ENCODE measurements at places on chromosomes 3 and 15. TPM values are rescaled to one million over a fixed set of nuclear protein-coding genes. Genes with fewer than 3 reads are reported as not detected.

The TRH gene
- 0.51 TPM for polyA plus RNA-seq

The SYNPR gene
- 0.13 TPM for polyA plus RNA-seq

The TRIP4 gene
- polyA plus RNA-seq, result 36.1 TPM

- no peak for DNase-seq
Measured at GRCh38 chr15:42721016-42721415, 15.9 kb downstream of the CDAN1 start.

DNA sequence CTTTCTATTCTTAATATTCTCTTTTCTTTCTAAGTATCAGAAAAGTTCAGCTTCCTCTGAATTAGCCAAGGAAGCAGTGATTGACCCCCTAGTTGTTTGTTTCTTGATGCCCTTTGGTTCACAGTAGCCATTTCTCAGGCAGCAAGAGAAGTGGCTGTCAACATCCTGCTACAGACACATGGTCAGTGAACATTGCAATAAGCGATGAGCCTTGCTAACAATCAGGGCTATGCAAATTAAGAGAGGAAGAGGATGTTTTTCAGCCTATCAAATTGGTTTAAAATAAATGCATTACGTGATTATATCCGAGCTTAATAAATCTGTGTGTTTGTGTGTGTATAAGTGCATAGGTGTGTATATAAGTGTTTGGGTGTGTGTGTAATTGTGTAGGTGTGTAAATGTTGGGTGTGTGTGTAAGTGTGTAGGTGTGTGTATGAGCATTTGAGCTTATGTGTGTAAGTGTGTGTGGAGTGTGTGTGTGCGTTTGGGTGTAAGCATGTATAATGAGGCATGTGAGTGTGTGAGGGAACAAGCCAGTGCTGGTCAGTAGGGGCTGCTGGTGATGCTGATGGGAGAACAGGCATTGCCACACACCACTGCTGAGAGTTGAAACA, 78.1 kb upstream of the XCR1 start:
- no peak for DNase-seq

DNA sequence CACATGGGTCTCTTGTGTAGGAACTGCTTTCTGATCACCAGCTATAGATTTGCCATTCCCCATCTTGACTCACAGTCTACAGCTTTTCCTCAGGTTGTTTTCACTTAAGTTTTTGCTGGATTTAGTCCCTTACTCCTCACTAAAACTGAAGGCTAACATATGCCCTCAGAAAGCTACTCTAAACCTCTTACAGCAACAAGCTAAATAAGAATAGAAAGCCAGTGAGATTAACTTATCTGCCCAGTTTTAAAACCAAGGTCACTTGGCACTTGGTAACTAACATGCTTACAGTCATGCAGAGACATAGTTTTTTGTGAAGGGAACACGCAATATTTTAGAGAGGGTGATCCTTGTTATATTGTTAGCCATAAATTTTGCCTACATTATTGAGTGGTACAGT, at the start of gene GUCA1C:
Gene GUCA1C, minus strand, starts transcription at position 180 of the 400 bp plus-strand sequence. Its CDS starts 117 bp downstream, at position 63.
- DNase-seq, result no peak

DNA sequence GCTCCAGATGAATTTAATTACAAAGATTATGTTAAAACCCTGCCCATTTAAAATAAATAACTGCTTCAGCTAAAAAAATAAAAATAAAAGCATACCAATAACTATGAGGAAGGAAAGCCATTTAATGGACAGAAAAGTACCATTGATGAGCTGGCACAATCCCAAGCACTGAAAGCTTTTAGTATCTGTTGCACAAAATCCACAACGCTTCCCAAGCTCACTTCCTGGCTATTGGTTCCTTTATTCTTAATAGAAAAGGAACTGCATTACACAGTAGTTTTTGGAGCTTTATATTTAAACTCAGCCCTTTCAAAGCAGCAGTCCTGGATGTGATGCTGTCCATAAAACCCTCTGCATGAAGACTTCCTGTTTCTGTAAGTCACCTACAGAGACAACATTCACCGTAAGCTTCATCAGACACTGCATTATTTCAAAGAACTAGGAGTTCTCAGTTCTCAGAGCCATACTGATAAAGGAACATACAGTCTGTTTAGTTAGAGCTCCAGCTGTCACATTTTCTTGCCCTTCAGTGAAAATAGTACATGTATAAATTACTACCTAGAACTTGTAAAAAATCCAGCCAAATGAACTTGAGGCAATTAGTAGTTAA, 81.5 kb downstream of the CSNK1G1 start:
- no peak for DNase-seq

DNA sequence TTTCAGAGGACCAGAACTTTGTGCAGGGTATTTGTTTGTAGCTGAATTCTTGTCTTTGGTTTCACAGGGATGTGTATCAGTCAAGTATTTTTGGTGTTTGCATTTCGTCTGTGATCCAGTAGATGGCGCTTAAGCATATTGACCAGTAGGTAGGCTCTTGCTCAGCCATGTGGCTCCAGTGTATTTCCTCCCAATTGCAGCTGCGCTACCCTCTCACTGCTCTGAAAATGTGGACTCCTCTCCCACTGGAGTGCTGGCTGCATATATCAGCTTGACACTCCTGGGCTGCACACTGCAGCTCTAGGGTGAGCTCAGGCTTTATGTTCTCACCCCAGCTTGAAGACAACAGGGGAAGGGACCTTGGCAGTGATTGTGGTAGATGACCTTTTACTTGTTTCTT, 1264.3 kb upstream of the ALCAM start:
- DNase-seq, result peak; percentile 35

DNA sequence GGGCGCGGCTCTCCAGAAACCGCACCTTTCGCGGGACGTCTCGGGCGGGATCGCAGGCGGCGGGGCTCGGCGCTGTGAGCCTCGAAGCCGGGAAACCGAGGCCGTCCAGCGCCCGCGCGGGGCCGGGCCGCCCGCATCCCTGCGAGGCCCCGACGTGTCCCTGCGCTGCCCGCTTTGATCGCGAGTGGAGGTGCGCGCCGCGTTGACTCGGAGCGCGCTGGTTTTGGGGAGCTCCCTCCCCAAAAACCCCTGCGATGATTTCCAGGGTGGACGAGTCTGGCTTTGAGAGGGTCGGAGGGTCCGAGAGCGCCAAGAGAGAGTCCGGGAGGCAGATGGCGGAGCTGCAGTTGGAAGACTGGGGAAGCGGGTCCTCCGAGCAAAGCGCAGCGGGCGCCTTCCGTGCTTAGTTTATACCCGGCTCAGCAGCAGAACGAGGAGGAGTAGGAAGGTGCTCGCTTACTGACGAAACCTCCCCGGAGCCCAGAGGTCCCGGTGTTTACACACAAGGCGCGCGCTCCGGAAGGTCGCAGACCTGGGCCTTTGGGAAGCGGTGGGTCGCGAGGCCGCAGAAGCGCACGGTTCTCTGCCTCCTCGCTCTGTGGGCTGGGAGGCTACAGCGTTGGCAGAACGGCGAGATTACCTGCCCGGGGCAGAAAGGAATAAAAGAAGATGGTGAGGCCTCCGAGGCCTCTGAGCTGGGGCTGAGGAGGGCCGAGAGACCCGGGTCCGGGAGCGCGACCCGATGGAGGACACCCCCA, 687 bp downstream of the ALDH1A3 start:
- no peak for DNase-seq

DNA sequence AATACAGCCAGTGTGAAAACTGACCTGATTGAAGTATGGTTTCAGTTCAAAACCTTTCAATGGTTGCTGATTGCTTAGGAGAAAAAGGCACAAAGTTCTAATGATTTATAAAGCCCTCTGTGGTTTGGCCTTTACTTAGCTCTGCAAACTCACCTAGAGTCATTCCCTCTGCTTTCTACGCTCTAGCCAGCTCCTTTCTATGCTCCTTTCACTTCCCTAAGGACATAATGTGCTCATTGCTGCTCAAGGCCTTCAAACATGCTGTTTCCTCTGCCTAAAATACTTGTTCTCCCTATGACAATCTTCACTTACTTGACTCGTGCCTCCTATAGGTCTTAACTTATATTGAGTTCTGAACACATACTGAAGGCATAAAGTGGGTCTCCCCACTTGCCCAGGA, 19.0 kb downstream of the RPL39L start:
- DNase-seq, result no peak

GRCh38 chr3:122946185-122946584, 81.4 kb downstream of the SEMA5B start:
- no peak for DNase-seq

- DNase-seq, result no peak
Measured at GRCh38 chr15:101535170-101535902, 45.8 kb upstream of the PCSK6 start.

DNA sequence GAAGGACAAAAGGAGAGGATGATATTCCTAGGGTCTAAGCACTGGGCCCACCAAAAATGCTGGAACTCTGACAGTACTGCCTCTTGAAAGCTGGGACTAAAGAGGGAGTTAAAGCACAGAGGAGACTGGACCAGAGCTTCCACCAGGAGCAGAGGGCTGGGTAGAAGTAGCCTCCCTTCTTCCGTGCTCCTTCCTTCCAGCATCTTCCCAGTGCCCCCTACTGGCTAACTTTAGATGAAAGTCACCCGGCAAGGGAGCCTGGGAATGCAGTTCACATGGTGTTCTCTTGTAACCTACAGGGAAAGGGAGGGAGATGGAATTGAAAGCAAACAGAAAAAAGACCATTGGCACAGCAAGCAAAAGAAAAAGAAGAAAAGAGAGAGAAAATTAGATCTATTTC, 106.1 kb upstream of the COL8A1 start:
- DNase-seq, result no peak

DNA sequence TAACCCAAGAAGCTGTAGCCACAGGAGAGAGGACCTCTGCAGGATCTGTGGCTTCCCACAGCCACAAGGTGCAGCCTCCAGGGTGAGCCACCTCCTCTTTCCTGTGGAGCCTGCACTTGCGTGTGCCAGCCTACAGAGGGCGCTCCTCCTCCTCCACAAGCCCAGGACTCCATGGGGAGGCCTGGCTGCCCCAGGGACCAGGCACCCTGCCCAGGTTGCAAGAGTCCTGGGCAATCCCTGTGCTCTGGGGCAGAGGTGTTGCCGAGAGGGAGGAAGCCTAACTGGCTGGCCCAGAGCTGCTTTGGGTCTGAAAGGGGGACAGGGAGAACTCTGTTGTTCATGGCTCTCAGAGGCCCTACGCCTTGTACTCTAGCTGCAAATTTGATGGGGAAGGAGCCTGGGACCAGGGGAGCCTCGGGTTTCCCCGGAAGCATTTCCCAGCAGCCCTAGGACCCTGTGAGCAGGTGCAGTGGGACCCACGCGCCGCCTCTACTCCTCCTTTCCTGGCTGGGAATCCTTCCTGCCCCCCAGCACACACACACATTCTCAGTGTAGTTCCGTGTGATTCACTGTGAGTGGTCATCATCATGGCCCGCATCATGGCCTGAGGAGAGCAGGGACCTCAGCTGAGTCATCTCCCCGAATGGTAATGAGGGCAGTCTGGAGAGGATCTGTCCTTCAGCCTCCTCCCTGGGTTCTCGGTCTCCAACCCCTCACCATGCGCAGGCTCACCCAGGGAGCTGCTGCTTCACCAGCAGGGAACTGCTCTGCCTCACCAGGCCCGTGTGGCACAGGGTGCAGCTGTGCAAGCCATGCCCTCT, 24.3 kb downstream of the TBC1D21 start:
- no peak for DNase-seq

DNA sequence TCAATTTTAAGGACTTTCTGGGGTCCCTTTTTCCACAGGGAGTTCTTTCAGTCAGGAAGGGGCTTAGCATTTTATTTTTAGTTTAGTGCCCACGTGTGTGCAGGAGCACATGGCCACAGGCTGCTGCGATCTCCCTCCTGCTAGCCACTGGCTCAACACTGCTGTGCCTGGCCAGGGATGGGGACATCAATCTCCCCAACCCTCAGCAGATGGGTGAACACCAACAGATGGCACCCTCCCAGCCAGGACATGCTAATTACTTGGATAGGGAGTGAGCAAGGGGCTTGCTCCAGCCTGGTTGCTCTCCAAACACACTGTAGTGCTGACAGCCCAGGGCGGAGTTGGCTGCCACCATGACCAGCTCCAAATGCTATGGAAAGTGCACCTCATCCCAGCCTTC, 7.4 kb upstream of the RIOX2 start:
- DNase-seq, result no peak

DNA sequence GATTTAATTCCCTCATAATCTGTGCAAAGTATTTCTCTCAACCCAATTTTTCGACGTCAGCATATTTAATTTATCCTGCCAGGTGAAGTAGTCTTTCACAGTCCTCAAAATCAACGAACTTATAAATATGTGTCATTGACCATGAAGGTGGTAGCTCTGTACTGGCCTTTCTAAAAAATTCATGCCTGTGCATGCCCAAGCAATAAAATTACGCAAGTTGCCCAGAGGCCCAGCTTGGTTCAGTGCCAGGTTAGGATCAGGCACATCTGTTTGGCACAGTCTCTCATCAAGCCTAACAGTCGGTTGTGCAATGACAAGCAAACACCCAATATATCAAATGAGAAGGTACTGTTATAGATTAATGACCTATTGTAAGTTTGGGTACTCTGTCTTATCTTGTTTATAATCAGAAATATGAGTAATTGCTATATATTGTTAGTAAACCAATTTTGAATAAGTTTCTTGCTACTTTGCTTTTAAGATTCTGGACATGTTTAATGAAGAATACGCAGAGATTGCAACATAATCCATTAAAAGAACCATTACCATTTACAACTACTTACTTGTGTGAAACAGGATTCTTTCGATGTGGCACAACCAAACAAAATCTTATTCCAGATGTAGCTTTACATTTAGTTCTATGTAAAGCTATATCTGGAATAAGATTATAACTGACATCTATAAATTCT, 159.0 kb upstream of the IL12A start:
- DNase-seq, result no peak

DNA sequence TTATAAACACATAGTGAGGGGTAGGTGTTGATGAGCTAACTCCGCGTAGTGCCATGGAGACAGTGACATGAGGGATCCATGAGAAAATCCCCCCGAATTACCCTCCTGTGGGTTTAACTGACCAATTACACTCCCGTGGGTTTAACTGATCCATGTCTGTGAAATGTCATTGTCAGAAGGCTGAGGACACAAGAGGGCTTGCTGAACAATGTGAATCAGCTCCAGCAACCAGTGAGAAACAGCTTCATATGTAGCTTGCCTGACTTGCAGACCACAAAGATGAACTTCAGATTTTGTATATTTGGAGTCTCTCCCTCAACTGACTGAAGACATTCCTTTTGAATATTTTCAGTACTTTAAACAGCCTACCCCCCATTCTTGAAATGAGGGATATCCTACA, 144.9 kb downstream of the FBN1 start:
- DNase-seq, result no peak

The ATP2B2 gene
- 0.23 TPM for polyA plus RNA-seq

DNA sequence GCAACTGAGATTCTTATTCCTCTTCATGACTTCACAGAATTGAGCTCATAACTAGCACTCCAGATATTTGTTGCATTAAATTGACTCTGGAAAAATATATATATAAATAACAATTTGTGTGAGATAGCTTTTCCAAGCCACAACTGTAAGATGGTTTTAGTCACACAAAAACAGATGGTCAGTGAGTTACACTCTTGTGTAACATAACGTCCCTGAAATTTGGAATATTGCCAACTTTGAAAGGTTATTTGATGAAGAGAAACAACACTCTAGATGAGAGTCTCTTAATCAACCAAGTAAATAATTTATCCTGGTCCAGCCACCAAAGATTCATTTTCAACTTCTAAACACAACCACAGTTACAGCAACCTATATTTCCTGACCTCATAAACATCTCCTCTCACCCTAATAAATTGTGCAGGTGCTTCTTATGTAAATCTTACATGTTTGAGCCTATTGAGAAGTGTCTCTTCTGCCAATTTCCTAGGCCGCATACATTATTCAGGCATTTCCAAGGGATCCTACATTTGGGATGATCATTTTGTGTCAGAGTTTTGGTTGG, 84.9 kb upstream of the ACP3 start:
- no peak for DNase-seq

Measured in right lung (tissue), 10 donors.